ENCODE measurements at places on chromosomes 1 and 21.

- no peak for DNase-seq
Measured at GRCh38 chr21:37568916-37569315, 202.3 kb downstream of the DYRK1A start.

- peak; percentile 19 for DNase-seq
Measured at GRCh38 chr1:222167111-222167510, 380.8 kb downstream of the HHIPL2 start.

- no peak for DNase-seq
Measured at GRCh38 chr21:32602099-32602498, 10.1 kb downstream of the CFAP298 start.

DNA sequence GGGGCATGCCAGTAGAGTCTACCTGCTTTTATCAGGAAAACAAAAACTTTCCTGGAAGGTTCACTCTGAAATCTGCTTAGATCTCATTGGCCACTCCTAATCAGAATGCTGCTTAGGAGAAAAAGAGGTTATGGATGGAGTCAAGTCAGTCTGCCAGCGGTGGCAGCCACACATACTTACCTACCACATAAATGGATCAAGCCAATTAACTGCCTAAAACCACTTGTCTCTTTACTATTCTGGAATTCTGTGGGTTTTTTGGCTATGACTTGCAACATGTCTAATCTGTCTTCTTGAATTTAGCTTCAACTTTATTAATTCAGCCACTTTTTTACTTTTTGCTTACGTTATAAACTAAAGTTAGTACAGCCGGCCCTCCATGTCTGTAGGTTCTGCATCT lies 140.2 kb upstream of the SERTAD4 start:
- no peak for DNase-seq

GRCh38 chr1:180312926-180313325 lies 82.9 kb downstream of the LHX4 start:
- DNase-seq: no peak

GRCh38 chr1:234253732-234254131 lies 119.5 kb upstream of the COA6 start:
- DNase-seq: no peak

DNA sequence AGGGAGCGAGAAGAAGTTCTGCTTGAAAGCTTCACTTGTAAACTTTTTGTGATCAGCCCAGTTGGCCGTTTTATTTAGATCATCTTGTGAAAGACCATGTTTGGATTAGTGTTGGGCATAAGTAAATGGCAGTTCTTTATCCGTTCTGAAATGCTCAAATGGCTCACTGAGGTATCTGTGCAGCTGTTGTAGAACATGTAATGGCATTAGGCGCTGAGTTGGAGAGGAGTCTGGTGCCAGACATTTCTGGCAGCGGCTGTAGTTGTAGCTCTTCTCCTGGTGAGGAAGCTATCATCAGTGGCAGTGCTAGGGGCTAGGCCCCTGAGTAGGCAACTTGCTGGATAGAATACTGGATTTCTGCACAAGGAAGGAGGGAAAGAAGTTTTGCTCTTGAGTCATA lies 321.6 kb downstream of the LMO4 start:
- DNase-seq: no peak

GRCh38 chr21:45256912-45257672 lies 30.6 kb downstream of the POFUT2 start:
- DNase-seq: no peak

- DNase-seq: no peak
Measured at GRCh38 chr1:110242062-110242461, 31.9 kb downstream of the KCNC4 start.

- DNase-seq: no peak
Measured at GRCh38 chr1:97258597-97258996, 537.0 kb downstream of the PTBP2 start.

DNA sequence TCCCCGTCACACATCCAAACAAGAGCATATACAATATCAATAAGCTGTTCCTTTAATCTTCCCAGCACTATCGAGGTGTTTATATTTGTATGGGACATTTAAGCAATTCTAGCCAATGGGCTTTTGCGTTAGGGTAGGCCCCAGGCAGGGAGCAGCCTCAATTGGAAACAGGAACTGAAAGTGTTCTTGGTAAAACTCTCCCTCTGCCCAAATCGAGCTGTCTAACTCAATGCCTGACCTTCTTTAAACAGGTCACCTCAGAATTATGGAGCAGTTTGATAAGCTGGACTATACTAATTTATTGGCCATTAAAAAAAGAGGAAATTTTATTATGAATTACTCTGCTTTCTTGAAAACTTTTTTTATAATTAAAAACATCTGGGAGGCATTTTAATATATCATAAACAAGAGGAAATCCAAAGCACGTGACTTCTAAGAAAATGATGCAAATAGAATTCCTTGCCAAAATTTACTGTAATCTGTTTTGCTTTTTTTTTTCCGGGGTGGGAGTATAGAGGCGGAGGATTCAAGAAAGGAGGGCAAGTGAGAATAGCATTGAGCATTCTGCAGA lies 498.1 kb downstream of the LMO4 start:
- peak; percentile 53 for DNase-seq

DNA sequence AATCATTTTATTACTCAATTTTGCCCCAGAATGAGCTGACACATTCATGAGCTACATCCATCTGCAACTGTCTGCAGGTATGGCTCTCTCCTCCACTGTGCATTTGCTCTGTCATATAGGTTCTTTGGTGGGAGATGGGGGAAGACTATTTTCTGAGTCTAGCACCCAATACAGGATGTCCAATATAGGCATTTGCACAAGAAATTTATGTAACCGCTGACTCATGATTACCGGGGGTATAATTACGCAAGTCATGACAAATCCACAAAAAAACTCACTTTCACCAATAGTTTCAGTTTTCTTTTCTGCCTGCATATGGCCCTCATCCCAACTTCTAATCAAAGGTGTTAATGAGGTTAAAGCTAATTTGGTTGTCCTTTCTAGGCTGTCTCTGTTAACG lies 17.5 kb upstream of the VSIG8 start:
- no peak for DNase-seq

GRCh38 chr1:67599085-67599484 lies 85.9 kb upstream of the GADD45A start:
- no peak for DNase-seq

- DNase-seq: no peak
Measured at GRCh38 chr1:72281144-72281543, 1.2 kb downstream of the NEGR1 start.

GRCh38 chr1:41844255-41844654 lies 74.5 kb downstream of the HIVEP3 start:
- no peak for DNase-seq

- DNase-seq: no peak
Measured at GRCh38 chr1:155131856-155132255, 3.8 kb upstream of the SLC50A1 start.

GRCh38 chr1:223870617-223871574 lies 25.1 kb upstream of the TP53BP2 start:
- no peak for DNase-seq

- DNase-seq: no peak
Measured at GRCh38 chr1:245046769-245047168, 108.0 kb upstream of the KIF26B start.

DNA sequence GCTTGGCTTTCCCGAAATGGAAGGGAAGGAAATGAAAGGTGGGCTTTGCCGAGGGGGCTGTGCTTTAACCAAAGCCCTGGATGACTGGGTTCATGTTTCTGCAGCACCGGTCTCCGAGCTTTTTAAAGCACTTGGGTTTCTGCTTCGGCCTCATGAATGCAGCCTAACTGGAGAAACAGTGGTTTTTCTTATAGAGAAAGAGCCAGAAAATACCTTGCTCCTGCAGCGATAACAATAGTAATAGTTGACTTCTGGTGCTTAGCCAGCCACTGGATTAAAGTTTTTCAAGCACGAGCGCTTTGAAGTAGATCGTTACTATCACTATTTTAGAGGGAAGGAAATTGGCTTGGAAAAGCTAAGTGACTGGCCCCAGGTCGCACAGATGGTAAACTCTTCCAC lies 500 bp upstream of the DOCK7 start:
- no peak for DNase-seq

DNA sequence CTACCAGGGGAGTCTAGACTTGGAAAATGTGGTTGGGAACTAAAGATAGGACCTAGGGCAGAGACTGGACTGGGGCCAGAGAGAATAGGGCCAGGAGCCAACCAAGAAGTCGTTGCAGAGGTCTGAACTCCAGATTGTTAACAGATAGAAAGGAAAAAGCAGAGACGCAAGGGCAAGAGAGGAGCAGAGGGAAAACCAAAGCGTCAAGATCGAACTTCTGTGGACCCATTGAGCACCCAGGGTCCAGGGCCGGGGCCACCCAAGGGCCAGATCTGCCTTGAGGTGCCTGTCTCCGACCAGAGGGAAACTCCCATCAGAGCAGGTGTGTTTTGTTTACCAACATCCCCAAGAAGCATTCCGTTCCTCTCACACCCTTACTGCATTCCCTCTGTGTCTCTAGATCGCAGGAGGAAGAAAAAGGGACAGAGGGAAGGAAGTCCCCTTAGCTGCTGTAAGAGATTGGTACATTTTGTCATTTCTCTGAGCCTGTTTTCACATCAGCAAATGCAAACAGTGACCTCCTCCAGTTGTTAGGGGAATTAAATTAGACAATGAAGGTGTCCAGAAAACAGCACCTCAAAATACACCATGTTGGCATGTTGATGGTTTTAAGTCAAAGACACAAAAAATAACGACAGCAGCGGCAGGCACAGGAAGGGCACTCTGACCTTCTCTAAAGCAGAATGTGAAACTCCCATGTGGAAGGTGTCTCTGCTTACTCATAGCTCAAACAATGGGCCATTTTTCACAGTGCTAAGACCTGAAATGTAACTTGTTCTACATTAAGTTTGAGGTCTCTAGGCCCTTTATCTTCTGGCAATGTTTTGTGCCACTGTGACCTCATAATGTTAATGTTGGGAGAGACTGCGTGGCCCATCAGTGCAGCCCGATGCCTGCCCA lies 105.8 kb upstream of the RAB4A start:
- no peak for DNase-seq

DNA sequence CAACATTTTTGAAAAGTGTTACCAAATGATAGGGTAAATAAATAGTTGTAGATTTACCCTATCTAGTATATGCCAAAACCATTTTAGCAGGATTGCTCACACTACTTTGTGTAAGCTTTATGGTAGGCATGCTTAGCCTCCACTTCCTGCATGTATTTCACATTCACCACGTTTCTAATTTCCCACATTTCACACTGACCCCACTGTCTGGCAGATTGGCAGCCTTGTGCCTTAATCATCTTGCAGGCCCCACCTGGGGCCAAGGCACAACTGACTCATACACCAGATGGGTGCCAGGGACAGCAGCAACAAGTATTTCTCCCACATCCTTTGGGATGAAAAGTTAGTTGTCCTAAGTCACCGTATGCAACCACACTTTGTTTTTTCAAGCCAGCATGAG lies 21.2 kb upstream of the CENPF start:
- no peak for DNase-seq

- no peak for DNase-seq
Measured at GRCh38 chr1:207286786-207287468, 34.6 kb upstream of the CD55 start.

DNA sequence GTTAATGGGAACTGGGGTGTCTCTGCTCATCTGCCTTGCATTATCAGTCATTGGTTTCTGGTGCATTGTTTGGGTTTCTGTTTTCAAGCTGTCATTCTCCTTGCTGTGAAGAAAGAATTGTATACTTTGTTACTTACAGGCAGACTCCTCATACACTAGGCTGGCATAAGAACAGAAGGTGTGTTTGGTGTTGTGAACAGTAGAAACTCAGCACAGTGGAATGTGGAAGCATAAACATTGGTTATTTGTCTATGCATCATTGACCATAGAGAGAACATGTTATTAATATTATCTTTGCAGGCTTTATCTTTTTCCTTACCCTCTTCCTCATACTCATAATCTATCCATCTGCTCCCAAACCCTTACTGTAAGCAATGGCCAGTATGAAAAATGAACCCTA lies 18.2 kb downstream of the C1orf87 start:
- no peak for DNase-seq

DNA sequence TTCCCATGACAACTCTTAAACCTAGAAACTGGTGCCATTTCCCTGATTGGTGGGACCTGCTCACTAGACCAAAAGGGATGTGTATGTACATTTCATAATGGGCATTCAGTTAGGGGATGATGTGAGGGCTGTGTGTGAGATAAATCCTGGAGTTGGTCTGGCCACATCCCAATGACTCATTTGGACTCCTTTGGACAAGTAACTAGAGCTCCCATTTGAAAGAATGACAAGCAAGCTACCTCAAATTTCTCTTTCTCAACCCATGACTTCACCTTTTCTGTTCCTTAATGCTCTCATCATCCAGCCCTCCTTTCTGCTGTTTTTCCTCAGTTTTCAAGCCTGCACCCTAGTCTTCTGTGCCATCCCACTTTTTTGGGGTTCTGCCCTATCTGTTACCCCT lies 27.9 kb downstream of the EBNA1BP2 start:
- no peak for DNase-seq

- DNase-seq: no peak
Measured at GRCh38 chr1:78715181-78715661, 65.6 kb downstream of the IFI44 start.

DNA sequence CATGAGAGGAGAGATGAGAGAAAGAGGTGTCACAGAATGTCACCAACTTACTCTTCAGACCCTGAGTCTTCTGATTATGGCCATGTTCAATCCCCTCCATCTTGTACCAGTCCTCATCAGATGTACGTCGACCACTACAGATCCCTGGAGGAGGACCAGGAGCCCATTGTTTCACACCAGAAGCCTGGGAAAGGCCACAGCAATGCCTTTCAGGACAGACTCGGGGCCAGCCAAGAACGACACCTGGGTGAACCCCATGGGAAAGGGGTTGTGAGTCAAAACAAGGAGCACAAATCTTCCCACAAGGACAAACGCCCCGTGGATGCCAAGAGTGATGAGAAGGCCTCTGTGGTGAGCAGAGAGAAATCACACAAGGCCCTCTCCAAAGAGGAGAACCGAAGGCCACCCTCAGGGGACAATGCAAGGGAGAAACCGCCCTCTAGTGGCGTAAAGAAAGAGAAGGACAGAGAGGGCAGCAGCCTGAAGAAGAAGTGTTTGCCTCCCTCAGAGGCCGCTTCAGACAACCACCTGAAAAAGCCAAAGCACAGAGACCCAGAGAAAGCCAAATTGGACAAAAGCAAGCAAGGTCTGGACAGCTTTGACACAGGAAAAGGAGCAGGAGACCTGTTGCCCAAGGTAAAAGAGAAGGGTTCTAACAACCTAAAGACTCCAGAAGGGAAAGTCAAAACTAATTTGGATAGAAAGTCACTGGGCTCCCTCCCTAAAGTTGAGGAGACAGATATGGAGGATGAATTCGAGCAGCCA lies 8.0 kb downstream of the ELOA start:
- no peak for DNase-seq
